ENCODE measurements at places on chromosomes 13 and 19.

- no peak for DNase-seq
Measured at GRCh38 chr19:17652627-17653026, 35.5 kb downstream of the UNC13A start.

- DNase-seq: no peak
Measured at GRCh38 chr19:1856345-1856697, 7.1 kb downstream of the KLF16 start.

DNA sequence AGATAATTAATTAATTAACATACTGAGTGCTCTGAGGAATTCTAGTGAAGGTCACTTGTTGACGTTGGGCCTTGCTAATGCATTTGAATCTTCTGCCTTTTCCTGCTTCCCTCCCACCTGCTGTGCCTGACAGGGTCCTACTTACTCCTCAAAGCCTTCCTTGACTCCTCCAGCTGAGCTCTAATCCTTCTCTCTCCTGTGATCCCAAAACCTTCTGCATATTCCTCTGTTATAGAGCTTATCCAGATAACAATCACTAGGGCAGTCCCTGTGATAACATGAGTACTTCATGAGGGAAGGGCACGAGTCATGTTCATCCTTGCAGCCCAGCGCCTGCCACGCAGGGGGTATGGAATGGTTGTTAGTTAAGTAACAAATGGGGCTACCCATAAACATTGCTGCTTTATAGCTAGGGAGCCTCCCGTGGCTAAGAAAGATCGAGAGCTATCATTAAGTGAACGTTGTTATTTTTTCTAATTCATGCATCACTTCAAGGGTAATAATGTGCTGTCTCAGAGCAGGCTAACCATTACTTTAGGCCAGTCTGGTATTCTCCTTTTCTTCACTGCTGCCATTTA, 19.1 kb upstream of the SPATA13 start:
- DNase-seq: no peak

- DNase-seq: no peak
Measured at GRCh38 chr19:31668921-31669320, 319.7 kb upstream of the TSHZ3 start.

DNA sequence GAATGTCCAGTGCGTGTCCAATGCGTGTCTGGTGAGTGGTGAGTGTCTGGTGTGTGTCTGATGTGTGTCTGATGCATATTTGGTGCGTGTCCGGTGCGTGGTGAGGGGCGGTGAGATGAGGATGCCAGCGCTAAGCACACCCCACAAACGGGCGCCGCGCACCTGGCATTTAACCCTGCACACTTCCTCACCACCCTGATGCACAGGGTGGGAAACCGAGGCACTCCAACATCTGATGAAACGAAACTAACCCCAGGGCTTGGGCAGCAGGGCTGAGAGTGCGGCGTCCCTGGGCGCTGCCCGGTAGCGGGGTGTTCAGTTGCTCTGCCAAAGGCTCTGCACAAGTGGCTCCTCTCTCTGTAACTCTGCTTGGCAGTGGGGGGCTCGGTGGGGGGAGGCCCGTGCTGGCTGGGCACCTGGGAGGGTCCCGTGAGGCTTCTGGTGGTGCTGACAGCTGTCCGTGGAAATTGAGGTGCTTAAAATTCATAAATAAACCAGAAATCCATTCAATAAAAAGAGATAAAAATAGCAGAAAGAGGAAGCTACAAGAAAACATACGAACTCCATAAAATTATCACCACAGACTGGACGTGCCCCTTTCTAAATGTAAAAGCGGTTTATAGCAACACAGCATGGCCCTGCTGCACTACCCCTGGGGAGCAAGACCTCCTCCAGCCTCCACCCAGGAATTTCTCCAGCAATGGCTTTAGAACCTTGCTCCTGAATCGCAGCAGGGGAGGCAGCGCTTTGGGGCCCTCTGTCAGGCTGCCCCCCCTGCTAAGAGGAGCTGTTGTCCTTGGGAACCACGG, 76.0 kb downstream of the RASA3 start:
- no peak for DNase-seq

- DNase-seq: no peak
Measured at GRCh38 chr19:45976178-45976577, 2.5 kb upstream of the NOVA2 start.

DNA sequence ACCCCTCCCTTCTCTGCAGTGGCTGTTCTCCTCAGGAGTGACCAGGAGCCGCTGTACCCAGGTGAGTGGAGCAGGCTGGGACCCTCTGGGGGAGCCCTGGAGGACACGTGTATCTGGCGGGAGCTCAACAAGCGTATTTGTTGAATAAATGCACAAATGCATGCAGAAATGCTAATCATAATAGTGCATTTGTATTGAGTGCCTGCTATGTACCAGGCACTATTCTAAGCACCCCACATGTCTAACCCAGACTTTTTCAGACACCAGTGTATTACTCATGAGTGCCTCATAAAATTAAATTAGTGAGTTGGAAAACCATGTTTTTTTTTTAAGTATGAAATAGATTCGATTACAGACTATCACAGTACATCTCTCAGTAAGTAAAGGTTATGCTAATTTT, 7.9 kb downstream of the HPN start:
- no peak for DNase-seq

DNA sequence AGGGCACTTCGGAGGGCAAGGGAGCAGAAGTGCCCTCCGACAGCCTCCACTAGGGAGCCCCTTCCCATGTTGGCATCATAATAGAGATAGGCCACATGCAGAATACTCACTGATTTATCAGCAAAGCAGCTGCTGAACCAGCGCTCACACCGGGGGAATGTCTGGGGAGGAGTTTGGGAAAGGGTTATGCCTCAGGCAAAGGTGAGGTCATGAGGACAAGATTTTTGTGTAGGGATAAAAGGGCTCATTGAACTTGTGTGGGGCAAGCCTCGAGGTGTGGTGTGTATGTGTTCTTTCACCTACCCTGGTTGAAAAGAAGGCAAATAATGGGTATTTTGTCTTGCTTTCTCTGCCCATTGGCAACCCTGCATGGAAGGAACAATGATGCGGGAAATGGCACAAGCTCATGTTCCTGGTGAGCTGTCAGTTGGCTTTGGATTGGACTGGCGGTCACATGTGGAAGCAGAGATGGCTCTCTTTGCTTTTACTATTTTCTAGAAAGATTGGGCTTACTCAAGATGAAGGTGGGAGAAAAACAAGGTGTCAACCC, 39.1 kb upstream of the SLC7A9 start:
- no peak for DNase-seq

- DNase-seq: no peak
Measured at GRCh38 chr13:95535243-95535642, 17.3 kb upstream of the CLDN10 start.

- no peak for DNase-seq
Measured at GRCh38 chr13:113063091-113063491, 42.5 kb upstream of the F7 start.

GRCh38 chr19:53161123-53161522, 2.3 kb upstream of the ZNF347 start:
- DNase-seq: no peak

GRCh38 chr19:2122251-2122650, 25.5 kb downstream of the IZUMO4 start:
- DNase-seq: no peak

DNA sequence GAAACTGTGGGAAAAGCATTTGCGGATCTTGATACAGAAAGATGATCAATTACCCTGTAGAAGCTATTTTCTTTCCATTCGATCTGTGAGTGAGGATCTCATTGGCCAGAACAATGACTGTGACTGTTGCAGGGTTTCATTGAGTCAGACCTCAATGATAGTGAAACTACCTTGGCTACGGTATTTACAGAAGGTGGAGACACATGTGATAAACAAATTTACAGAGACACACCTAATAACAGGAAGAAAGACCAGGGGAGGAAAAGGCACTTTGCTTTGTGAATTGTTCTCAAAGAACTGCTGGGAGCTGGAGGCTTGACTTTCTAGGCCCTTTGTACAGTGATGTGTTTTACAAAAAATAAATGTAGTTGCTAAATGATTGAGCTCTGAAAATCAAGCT, 19.9 kb upstream of the ARGLU1 start:
- no peak for DNase-seq

GRCh38 chr13:33090755-33091414, 74.7 kb downstream of the KL start:
- DNase-seq: no peak

DNA sequence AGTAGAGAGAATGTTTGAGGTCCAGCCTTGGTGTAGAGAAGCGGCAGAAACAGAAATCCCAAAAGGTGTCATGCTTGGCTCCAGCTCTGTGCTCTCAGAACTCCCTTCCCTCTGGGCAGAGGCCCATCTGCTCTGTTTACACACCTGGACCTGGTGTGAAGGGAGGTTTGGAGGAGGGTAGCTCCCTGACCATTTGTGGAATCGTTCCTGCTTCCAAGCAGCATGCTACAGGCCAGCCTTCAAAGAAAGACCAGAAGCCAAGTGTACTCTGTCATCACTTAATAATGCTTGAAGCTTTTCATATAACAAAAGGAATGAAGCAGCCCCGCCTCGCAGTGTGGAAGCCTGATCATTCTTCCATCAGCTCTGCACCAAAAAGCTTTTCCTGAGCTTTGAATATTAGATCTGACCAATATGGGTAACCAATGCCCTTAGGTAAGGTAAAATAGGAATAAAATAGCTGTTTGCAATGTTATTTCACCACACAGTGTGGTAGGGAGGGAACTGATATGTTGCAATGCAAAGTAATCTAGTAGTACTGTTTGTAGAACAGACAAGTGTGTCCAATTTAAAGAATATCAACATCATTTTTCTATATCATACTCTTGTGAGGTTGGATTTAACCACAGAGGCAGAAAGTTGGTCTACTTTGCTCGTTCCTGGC, 63.3 kb downstream of the ZIC5 start:
- DNase-seq: no peak

- no peak for DNase-seq
Measured at GRCh38 chr13:112984954-112985802, 16.2 kb downstream of the MCF2L start.

GRCh38 chr19:11737964-11738745, 591 bp downstream of the ZNF823 start:
- peak; percentile 40 for DNase-seq

DNA sequence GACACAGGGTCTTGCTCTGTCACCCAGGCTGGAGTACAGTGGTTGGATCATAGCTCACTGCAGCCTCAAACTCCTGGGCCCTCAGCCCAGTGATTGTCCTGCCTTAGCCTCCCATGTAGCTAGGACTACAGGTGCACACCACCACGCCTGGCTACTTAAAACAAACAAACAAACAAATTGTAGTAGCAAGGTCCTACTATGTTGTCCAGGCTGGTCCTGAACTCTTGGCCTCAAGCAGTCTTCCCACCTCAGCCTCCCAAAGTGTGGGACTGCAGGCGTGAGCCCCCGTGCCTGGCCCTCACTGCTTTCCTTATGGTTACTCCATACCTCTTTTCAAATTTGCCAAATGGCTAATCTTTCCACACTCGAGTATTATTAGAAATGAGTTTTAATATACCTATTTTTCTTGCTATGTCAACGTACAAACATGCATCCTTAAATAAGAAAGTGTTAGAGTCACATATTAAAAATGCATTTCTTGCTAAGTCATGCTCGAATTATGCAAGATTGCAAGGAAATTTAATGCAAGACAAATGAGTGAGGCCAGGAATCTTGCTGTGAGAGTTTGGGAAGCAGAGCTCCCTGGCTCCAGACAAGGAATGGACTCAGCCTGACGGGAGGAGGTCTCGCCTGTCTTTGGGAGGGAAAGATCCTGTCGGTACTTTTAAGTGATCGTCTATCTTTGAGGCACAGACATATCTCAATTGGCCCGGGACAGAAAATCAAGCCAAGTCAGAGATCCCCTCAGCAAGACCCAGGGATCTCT, 39.4 kb downstream of the RFX2 start:
- DNase-seq: no peak

- DNase-seq: no peak
Measured at GRCh38 chr19:34124828-34125227, 47.5 kb upstream of the LSM14A start.

- DNase-seq: no peak
Measured at GRCh38 chr13:36046672-36047071, 84.5 kb downstream of the DCLK1 start.

DNA sequence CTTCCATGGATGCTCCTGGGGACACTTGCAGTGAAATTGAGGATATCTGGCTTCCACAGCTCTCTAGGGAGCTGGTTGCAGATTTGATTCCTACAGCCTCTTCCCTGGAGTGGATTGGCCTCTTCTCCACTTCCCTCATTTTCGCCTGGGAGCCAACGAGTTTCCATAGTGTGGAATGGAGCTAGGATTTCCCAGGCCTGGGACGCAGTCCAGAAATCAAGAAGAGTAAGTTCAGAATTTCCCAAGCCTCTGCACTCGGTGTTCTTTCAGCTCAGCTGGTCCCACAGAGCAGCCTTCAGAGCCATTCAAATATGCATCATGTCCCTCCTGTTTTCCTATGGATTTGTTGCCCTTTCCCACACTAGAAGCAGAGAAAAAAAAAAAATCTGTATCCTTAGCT, 68.2 kb downstream of the RAP2A start:
- no peak for DNase-seq

DNA sequence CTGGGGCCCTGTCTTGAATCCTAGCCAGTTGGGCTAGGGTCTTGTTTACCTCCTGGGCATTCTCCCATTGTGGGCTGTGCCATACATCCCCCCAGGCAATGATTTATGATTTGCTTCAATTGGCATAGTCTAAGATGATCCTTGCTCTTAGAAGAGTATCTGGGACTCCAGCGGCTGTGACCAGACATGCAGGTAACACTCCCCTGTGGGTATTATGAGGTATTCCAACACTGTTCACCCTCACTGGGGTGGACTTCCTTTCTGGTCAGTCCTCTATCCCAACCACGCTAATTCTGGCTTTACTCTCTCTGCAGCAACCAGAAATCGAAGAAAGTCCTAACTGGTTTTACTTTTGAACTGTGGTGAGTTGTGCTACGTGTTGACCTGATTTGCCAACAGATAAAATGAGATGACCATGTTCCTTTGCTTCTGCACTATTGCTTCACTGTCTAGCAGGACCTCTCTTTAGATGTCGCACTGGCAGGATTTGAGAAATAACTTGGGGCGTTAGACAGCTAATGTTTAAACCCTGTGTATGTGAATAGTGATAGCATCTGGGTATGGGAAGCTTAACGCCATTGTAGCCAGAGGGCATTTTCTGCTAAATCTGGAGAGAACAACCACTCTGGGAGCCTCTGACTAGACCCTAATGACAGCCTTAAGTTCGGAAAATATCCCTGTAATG, 6.7 kb upstream of the LRCH1 start:
- no peak for DNase-seq

DNA sequence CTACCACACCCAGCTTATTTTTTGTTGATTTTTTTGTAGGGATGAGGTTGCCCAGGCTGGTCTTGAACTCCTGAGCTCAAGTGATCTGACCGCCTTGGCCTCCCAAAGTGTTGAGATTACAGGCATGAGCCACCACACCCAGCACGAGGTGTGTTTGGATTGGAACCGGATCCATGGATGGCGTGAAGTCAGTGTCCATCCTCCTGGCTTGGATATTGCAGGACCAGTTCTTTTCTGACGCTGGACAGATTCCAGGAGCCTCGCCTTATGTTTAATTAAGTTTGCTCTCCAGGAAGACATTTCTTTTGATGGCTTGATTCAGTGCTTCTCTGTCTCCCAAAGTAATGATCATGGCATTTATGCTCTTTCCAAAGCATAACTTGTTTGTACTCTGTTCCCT, 14.4 kb upstream of the RFXAP start:
- no peak for DNase-seq
